ENCODE measurements at places on chromosomes 6 and 20.
A peak's percentile ranks its signal among the peaks of the same experiment; 100 is the strongest.

- DNase-seq = peak; percentile 86
These were observed 144.5 kb downstream of the LPA start for GRCh38 chr6:160519603-160520042.

DNA sequence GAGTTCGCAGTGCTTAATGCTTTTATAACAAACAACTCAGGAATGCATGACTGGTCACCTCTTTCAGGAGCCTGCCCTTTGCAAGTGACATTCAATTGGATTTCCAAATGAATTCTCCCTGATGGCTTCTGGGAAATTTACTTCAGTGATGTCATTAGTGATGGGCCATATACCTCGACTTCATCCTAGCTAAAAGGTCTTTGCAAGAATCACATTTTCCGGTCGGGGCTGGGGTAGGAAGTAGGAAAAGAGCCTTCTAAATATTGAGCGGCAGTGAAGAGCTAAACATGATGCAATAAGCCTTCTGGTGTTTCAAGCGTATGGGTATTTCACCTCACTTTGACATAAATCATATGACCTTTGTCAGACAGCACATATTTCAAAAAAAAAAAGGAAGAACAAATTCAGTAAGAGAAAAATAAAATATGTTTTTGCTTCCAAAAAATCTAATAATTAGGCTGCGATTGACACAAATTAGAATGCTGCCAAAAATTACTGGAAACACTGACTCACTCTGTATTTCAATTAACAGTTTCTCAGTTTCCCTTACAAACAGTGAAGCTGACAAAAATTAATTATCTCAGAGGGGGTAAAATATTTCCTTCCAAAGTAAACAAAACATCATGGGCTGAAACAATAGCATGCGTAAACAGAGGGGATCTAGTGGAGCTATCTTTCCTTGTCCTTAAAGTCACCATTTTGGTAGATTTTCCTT lies 39.8 kb downstream of the ADTRP start:
- no peak for DNase-seq

DNA sequence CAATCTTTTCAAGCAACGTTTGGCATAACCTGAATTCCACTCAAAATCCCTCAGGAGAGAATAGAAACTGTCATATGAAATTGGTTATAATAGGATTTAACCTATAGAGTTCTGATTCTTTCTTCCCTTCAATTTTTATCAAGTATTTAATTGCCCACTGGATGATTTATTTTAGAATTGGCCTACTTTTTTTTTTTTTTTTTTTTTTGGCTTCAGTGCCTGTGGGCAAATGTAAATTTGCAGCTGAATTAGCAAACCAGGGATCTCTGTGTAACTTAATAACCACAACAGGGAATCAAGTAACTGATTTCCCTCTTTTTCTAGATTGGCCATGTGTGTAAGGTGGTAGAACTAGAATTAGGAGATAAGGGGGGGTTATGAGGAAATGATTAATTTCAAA lies 157.0 kb downstream of the SOX4 start:
- no peak for DNase-seq

GRCh38 chr6:31952140-31952805 lies 6.4 kb downstream of the CFB start:
- peak; percentile 59 for DNase-seq

DNA sequence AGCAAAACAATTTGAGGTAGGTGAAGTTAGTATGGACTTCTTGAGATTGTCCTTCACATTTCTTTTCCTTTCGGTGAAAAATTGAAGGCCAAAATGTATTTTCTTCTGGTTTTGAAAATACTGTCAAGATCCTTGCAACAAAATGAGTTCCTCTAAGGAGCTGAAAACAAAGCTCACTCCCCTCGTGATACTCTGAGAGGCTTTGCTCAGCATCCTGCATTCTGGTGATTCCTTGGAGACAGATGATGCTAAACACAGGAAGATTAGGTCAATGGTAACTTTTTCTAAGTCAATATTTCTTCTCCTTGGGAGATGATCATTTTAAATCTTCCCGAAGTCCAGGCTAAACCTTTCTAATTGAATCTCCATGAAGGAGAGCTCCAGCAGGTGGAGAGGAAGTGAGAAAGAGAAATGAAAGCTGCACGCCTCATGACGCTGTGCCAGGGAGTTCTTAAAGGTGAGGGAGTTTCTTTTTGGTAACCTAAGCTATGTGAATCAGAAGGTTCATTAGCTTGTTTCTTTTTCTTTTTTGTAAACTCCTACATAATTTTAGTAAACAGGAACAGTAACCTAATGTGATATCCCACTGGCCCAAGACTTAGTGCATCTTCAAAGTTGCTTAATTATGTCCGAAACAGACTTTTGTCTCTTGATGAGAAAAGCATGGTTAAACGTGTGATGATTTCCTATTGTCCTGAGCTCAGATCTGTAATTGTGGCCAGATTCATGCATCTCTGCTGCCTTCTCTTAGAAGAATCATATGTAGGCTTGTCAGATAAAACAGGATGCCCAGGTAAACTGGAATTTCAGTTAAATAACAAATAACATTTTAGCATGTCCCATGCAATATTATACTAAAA lies 15.0 kb downstream of the ESR1 start:
- no peak for DNase-seq

DNA sequence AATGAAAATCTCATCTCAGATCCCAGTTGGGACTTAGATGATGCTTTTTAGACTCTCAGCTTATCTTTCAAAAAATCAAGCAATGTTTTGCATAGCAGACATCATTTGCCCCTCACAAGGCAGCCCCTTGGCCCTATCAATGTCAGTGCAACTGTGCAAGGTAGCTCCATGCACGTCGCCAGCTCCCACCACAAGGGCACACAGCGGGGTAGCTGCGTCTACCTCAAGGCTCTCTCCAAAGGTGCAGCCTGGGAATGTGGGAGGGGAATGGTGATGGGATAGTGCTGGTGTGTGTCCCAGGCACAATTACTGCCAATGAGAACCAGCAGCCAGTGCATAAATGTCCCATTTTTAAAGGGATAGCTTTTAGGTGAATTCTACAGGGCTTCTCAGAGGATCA lies 137.5 kb upstream of the SYNDIG1 start:
- no peak for DNase-seq

- peak; percentile 77 for DNase-seq
These were observed at the start of gene MICA for GRCh38 chr6:31403283-31404060. TSS of gene MICA (plus strand) at chr6:31403595. CDS start at chr6:31403633, 38 bp downstream.

DNA sequence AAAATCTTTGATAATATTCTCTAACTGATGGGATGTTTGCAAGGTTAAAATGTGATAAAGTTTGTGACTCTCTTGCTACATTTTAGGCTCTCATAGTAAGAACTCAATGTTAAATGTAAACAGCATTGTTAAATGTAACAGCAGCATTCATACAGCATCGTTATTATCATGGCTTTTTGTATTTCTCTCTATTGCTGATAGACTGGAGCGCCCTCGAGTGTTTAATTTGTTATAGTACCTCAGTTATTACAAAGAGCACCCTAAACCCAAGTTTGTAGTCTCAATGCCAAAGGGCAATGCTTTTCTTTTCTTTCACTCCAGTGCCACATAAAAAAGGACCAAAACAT lies 14.9 kb upstream of the TTPAL start:
- peak; percentile 45 for DNase-seq

GRCh38 chr6:41511443-41512060 lies 34.6 kb upstream of the FOXP4 start:
- no peak for DNase-seq

DNA sequence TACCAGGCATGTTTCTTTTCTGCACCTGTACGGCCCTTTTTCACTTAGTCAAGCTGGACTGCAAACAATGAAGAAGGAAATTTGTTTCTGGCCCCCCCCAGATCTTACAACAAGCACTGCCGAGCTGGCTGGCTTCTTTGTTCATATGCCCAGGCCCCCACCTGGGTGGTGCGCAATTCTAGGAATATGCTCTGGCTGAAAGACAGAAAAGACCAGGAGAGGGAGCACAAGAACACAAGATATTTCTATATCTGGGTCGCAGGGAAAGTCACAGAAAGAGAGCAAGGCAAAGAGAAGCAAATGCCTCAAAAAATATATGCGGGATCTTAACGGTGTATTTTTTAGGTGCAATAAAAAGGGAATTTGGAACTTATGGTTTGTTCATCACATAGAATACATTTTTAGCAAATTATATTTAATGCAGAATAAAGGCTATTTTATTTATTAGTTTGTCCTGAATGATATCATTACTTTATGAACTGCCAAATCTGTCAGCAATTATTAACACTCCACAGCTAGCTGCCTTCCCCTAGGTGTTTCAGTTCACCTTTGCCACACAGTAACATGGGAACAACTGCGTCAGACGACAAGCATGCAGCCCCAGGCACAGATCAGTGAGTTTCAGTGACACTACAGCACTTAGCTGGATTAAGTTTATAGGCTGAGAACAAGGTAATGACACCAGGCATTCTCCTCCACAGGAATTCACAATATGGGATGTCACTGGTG lies 76.5 kb downstream of the GJA10 start:
- DNase-seq = peak; percentile 65

DNA sequence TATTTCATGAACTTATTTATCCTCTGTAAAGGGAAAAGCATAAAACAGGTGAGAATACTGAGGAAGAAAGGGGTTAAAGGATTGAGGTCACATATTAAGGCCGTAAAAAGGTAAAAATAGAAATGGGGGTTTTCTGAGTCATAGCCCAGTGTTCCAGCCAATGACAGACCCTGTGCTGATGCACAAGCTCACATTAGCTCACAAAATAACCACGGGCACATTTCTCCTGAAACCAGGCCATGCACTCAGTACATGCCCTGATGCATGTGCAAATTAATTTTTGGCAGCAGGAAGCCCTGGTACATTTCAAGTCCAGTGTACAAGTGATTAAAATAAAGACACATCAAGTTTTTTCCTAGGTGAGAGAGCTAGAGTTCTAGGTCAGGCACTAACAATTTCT lies 194.4 kb downstream of the TMEM200A start:
- DNase-seq = no peak

DNA sequence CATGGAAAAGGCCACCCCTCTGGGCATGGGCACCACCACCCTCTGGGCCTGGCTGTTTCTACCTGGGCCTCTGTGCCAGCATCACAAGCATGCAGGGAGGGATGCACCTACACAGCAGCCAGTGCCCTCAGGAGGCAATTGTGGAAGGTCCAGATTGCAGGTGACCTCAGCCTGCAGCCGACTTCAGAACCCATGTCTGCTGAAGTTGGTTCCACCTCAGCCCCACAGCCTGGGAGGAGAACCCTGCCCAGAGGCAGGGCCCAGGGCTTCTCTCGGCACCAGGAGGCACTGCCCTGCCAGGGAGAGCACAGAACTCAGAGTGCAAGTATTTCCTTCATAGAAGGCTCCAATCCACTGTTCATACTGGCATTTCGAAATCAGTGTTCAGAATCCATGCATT lies 149.8 kb downstream of the TTLL2 start:
- DNase-seq = no peak

- DNase-seq = no peak
These were observed 1.1 kb downstream of the CCDC170 start for GRCh38 chr6:151494936-151495320.

- no peak for DNase-seq
These were observed 1.4 kb upstream of the FOXS1 start for GRCh38 chr20:31846793-31847138.

- no peak for DNase-seq
These were observed 3.3 kb upstream of the BIRC7 start for GRCh38 chr20:63232235-63233060.
